Stimulated activated naive CD4-positive, alpha-beta T cell (primary cell): ENCODE measurements at places on chromosomes 12 and 14.

GRCh38 chr12:117011988-117012805 is 87.0 kb downstream of the TESC start:
- DNase-seq: no peak

- DNase-seq: peak; percentile 1
Measured at GRCh38 chr14:66624336-66624937, 116.5 kb downstream of the GPHN start.

- DNase-seq: no peak
Measured at GRCh38 chr12:106359646-106360399, 2.3 kb downstream of the POLR3B start.

GRCh38 chr12:1629338-1630132 is 504 bp downstream of the WNT5B start:
- no peak for DNase-seq

- no peak for DNase-seq
Measured at GRCh38 chr12:110818511-110818910, 28.3 kb upstream of the CCDC63 start.

DNA sequence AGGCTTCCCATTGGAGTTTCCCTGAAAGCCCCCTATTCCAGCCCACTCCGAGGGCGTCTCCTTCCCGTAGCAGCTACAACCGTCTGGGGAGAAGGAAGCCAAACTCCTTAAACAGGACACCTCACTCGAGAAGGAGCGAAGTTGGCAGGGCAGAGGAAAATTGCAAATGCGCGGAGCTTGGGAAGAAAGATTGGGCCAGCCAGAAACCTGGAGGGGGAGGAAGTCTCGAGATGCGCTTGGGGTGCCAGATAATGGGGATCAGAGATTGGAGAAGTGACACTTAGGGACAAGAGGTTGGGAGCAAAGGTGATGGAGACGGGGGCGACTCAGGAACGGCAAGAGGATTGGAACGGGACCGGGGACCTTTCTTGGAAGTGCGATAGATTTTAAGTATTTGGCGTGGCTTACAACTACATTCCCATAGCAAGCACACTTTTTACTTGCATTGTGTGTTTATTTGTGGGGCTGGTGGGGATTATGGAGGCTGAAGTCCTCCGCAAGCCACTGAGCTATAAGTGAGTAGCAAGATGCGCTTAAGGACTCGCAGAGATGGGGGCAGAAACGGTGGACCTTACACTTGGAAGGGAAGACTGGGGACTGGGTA is 926 bp downstream of the HRK start:
- DNase-seq: no peak

DNA sequence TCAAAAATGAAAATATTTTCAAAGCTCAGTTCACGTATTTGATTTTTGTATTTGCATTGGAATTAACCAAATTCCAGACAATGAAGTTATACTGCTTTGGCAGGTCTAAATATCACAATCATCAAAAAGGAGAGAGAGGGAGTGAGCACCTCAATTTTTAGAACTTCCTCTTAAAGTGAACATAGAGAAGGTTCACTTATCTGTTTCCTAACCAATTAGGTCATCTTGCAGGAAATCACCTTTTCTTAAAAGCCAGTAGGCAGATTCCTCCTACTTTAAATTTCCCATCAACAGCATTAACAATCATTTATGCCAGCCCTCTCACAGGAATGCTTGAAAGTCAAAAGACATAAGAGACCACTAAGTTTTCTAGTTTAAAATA is 388.7 kb downstream of the ZFP36L1 start:
- DNase-seq: no peak

DNA sequence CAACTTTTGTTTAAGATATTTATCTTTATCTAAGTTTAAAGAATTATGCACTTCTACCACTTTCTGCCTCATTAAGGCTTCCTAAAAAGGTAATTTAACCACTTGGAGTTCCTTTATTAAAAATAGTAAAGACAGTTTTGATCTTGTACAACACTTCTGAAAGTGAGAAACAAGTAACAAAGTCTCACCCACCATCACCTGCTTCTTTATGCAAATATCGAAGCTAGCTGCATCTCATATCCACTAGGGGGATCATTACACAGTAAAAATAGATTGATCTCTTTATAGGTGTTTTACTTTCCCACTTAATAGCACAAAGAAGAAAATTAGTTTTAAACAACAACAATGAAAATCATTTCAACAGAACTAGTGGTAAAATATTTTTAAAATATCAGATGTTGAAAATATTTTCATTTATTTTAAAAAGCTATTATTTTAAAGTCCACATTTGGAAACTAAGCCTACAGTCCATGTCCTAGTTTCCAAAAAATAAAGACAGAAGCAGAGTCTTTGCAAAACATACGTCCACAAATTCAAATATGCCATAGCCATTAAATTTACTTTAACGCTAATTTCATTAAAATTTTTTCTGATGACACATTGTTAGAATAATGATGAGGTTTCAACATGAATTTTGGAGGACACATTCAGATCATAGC is 160.0 kb upstream of the SOX5 start:
- no peak for DNase-seq

DNA sequence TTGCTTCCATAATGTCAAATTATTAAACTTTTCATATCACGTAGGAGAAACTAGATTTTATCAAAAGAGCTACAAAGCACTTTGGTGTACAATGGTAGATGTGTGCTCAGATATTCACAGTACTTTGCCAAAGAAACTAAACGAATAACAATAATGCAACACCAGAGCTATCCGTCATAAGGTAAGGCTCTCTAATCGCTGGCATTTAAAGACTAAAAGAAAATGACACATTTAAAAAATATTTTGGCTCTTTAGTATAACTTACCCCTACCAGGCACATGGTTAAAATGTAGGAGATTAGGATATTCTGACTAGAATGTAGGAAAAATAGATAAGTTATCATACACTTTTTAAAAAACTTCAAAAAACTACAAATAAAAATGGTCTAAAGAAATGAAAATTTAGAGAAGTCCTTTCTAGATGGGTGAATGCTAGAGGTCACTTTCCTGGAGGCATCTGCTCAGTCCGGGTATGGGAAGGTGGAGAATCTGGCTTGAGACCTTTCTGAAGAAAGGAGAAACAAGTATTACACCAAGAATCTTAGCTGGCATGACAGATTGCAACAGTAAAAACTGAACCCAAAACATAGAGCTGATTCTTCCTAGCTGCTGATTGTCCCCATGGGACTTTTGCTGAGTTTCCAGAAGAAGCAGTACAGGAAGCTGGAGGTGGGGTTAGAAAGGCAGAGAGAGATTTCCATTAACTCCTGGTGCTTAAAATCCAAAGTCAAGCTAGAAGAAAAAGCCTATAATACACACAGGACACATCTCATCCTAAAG is 67.9 kb downstream of the FAR2 start:
- no peak for DNase-seq

DNA sequence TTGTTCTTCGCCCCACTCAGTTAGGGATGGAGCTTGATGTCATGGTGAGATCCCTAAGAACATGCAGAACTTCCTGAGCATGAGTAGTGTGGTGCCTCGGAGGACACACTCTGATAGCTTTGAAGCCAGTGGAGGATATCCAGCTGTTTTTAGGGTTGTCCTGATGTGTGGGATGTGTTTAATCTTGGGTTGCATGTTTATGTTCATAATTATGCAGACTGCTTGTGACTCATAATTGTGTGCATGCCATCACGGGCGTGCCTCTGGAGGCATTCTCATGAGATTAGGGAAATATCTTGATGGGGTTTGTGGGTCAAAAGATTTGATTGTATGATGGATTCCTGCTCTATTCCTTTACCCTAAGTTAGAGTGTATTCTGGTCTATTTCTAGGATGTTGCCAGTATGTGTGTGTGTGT is 267.4 kb upstream of the PELI2 start:
- DNase-seq: no peak

GRCh38 chr14:32578181-32578580 is 249.1 kb downstream of the AKAP6 start:
- DNase-seq: no peak

DNA sequence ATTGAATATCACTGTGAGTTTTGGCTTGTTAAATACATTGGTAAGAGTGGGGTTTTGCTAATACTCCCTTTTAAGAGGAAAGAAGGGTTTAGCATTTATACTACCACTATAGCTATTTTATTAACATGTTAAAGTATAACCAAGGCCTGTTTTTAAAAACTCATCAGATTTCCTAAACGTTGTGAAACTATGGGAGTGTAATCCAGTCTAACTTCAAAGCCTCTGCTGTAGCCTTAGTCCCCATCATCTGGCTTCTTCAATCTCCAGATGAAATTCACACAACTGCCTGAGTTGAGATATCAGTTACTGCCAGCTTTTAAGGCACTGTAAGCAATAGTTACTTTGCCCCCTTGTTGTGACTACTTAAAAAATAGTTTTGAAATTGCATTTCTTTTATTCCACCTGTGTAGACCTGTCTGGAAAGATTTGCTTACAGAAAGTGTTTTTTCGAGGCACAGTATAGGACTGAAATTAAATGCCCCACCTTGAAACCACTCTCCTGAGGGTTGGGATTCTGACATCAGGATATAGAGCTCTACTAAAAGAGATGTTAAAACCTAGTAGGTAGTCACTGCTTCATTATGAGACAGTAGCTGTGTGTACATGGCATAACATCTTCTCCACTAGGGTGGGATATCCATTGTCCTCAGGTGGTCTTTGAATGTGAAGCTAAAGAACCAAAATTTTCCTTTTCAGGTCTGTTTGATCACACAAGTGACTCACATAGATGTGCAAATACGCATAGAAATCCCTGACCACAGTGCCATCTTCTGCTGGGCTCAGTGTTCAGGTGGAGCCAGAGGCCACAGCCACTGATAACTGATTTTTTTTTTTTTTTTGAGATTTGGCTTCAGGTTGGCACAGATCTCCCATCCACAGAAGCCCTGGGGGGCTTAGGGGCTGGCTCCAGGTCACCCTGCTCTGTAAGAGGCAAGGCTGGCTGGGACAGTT is 125.5 kb downstream of the DAAM1 start:
- no peak for DNase-seq
